ENCODE measurements at places on chromosomes 12 and 14.

- no peak for DNase-seq
These were observed 29.9 kb upstream of the FUT8 start for GRCh38 chr14:65382586-65382985.

DNA sequence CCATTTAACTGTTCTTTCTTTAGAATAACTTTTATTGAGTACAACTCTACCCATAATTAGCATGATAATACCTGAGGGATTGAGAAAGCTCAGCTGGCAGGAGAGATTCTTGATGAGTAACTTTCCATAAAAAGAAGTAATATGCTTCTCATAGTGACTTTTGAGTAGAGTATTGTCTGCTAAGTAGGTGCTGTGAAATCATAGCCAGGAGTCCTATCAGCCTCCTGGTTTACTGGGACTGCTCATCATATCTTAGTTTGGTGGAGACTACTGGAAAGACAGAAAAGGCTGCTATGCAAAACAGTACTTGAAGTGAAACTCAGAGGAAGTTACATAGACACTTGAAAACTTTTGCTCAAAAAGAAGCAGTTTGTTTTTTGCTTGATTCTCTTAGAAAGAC lies 113.3 kb upstream of the ATP2B1 start:
- DNase-seq: no peak

DNA sequence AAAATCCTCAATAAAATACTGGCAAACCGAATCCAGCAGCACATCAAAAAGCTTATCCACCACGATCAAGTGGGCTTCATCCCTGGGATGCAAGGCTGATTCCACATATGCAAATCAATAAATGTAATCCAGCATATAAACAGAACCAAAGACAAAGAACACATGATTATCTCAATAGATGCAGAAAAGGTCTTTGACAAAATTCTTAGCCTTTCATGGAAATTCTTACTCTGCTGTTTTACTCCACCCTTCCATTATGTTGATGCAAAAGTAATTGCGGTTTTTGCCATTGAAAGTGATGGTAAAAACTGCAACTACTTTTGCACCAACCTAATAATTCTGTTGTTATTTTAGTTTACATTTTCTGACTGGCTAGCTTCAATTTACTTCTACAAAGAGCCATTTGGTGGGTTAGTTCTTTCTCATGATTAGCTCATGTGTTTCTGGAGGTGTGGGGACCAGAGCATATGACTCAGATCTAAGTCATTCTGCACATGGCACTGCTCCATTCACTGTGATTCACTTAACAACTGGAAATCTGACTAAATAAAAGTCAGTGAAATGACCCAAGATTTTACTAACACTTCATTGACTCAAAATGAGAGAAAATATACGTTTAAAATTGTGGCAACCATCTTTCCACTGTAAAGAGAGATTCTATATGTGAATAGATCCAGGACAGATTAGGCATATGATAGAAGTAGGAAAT lies 99.9 kb downstream of the TMTC3 start:
- DNase-seq: peak; percentile 97

DNA sequence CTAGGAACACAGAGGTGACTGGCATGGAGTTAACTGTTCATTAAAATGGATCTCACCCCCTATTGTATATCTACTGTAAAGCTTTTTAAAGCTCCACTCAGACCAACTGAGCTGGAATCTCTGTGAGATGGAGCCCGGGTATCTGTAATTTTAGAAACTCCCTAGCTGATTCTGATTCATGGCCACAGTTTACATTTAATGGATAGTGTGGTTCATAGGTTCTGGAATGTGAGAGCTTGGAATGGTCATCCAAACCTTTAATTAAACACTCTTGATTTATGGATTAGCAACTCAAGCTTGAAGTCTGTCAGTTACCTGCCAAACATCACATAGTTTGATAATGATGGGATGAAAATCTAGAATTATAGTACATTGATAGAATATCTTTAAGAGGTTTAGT lies 183.8 kb downstream of the SLC25A21 start:
- no peak for DNase-seq

DNA sequence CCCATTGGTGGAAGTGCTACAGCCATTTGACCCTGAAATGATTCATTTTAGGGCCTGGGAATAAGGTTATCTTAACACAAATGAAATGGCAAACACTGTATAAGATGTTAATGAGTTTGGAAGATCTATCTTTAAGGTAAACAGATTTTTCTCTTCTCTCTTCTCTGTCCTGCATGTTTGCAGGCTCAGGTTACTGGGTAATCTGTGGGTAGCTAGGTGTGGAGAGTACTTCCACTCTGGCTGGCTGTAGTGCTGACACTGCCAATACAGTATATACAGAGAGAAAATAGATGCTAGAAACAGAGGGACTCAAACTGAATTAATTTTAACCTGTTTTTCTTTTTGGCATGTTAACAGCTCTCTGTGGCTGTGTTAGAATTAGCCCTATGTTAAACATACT lies 84.6 kb downstream of the SLC38A6 start:
- DNase-seq: no peak

GRCh38 chr12:130761537-130762318 lies 45.6 kb upstream of the RIMBP2 start:
- peak; percentile 44 for DNase-seq

- no peak for DNase-seq
These were observed 5.3 kb downstream of the A2ML1 start for GRCh38 chr12:8827551-8828256.

DNA sequence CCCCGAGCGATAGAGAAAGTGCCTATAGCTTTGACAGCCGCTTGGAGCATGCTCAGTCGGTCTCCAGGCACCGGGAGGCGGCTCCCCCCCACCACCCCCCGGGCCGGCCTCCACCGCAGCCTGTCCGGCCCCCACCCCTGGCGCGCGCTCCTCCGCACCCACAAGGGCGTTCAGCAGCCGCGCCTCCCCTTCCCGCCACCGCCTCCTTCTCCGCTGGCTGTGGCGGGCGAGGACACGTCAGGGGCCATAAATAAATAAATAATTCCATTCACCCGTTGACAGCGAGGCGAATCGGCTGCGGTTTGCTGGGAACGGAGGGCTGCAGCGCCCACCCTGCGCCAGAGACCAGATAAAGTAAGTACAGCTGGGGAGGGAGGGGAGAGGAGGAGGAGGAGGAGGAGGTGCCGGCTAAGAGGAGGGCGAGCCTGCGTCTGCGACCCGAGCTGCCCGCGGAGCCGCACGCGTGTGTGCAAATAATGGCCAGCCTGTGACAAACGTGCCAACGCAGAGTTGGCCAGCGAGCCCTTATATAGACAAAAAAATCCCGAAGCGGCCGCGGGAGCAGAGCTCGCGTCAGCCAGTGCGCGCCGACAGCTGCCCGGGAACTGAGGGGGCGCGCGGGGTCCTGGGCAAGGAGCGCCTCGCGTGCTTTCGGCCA lies at the start of gene SLC16A7:
SLC16A7 (plus strand) TSS at position 147 of the 658 bp plus-strand sequence. CDS start 108,773 bp downstream, outside the sequence.
- no peak for DNase-seq

GRCh38 chr14:61296719-61297502 lies 15.8 kb upstream of the TMEM30B start:
- peak; percentile 42 for DNase-seq

DNA sequence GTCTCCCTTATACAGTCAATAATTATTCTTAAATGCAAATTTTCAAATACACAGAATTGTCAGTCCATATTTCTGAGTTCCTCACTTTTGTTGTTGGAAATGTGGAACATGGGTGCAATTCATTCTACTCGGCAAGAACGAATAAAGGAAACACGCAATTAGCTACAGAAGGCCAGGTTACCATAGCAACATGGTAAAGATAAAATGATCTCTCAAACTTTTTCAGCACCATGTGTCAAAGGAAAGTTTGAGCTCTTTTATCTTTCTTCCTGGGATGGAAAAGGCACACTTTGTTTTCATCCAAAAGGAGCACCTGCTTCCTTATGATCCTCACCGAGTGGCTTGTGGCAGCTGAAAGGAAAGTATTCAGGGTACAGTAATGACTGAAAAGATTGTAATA lies 595.0 kb downstream of the RPS29 start:
- no peak for DNase-seq

- peak; percentile 96 for DNase-seq
These were observed 152.2 kb upstream of the BMP4 start for GRCh38 chr14:54108481-54109471.

DNA sequence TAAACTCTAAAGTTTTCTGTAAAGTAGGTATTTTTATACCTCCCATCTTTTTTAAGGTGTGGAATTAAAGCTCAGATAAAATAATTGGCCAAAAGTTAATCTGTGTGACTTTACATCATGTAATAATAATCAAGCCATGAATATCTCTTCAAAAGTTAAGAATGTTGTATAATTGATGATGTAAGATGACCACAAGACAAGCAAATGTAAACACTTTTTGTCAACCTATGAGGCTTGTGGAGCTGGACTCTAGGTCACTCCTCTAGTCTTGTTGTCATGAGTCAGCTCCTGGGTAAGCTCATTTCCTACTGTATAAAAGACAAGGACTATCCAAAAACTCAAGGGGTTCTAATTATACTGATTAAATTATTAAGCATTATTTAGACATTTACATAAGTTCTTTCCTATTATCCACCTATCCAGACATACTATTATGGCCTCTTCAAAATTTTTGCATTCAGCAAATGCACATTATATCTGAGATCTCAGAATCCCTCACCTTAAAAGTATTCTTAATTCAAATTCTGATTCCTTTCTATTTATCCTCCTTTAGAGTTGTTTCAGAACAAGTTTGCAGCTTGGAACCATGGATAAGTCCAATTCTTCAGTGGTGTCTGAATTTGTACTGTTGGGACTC lies at the start of gene OR4K5:
OR4K5 (plus strand) TSS at position 587 of the 637 bp plus-strand sequence; CDS start at position 587, 0 bp downstream.
- DNase-seq: peak; percentile 2

GRCh38 chr14:52154992-52155650 lies 86.3 kb upstream of the NID2 start:
- DNase-seq: no peak

GRCh38 chr14:96088911-96089310 lies 49.7 kb downstream of the C14orf132 start:
- DNase-seq: no peak

DNA sequence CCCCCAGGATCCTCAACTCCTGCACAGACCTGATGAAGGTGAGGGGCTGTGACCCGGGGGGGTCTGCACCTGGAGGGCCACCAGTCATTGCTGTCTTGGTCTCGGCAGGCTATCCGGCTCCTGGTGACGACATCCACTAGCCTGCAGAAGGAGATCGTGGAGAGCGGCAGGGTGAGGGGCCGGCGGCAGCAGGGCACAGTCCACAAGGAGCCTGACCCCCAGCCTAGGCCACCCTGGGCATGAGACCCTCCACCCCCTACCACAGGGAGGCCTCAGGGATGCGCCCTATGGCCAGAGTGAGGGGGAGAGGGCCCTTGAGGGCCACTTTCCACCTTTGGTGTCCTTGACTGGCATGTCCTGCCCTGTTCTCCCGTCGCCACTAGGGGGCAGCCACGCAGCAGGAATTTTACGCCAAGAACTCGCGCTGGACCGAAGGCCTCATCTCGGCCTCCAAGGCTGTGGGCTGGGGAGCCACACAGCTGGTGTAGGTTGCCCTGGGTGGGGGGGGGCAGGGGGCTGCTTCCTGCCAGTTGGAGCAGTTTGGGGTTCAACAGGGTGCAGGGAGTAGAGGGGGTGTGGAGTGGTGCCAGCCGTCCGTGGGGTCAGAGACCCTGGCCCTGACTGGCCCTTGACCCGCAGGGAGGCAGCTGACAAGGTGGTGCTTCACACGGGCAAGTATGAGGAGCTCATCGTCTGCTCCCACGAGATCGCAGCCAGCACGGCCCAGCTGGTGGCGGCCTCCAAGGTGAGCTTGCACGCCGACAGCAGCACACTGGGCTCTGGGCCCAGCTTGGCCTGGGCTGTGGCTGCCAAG lies 25.0 kb downstream of the HIP1R start:
- DNase-seq: peak; percentile 58
